Central memory CD4-positive, alpha-beta T cell (primary cell): ENCODE measurements at places on chromosomes 16 and 17.

DNA sequence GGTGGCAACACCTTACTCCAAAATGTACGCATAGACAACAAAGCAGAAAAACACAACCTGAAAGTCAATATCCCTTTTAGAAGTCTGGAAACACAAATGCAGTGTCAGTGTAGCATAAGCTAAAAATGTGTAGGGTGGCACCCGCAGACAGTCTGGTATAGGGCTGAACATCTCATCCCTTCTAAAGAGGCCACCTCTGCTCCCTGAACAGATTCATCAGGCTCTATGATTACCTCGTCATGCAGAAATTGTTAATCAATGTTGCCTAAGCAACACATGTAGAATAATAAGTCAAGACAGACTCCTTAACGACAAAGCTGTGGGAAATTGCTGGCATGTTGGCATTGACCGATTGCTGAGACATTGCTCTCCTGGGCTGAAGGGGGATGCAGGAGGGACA is 33.3 kb upstream of the ERCC4 start:
- no peak for DNase-seq

DNA sequence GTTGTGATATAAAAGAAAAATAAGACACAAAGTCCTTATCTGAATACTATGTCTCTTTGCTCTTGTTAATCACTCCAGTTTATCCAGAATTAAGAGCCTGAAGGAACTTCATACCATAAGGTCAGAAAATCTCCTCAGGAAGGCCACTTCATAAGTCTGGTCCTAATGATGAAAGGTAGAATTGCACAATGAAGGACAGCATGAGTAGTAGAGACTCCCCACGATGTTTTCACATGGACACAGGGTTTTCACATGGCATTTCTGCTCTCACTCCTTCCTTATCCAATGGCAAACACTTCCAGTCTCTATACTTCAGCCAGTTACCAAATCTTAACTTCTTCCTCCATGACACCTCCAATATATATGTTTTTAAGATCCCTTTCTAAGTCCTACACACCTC is 10.2 kb upstream of the C17orf78 start:
- no peak for DNase-seq

DNA sequence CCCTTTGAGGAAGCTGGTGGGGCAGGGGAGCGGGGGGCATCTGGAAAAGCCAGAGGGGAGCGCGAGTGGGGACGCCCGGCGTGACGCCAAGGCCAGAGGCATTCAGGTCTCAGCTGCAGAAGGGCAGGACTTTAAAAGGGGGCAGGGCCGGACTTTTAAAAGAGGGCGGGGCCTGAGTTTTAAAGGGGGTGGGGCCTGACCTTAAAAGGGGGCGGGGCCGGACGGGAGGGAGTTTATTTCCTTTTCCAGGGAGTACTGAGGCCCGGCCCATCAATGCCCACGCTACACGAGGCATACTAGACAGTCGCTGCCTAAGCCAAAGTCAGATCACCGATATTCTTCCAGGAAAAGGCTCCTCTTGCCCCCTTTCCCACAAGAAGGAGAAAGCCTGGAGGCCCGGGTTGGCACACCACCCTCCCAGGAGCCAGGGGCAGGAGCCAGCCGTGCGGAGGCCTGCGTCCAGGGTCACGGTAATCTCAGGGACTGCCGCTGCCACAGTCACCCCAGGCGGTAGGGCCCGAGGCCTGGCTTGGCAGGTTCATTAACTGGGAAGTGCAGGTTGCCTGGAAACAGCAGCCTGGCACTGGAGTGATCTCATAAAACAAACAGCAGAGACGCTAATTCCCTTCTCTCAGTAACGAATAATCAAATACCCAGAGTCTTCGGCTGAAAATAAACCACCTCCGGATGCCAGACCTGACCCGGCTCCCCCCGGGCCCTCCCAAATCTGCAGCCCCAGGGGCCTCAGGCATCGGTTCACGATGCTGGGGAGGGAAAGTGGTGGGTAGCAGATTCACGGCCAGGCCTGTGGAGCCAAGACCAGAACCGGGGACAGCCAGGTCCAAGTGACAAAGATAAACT is 90.7 kb downstream of the TIMM22 start:
- DNase-seq: no peak

GRCh38 chr17:10724546-10725195 is 5.2 kb downstream of the TMEM220 start:
- no peak for DNase-seq

GRCh38 chr16:31439519-31439918 is 3.1 kb downstream of the ZNF843 start:
- no peak for DNase-seq

DNA sequence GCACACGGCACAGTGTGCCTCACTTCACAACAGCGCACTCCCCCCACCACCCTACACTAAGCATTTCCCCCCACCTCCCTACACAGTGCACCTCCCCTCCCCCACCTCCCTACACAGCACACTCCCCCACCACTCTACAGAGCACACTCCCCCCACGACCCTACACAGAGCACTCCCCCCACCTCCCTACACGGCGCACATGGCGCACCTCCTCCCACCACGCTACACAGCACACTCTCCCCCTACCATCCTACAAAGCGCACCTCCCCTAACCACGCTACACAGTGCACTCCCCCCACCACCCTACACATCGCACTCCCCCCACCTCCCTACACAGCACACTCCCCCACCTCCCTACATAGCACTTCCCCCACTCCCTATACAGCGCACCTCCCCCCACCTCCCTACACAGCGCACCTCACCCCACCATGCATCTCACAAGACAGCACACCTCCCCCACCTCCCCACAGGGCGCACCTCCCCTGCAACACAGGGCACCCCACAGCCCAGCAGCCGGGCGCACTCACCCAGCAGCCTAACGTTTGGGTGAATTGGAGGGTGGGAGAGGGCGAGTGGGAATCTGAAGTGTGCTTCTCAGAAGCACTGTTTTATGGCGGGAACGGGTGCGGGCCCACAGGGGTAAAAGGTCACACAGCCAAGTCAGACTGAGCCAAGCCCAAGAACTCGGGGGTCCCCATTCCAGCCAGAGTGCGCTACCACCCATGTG is 10.3 kb downstream of the KNOP1 start:
- no peak for DNase-seq

DNA sequence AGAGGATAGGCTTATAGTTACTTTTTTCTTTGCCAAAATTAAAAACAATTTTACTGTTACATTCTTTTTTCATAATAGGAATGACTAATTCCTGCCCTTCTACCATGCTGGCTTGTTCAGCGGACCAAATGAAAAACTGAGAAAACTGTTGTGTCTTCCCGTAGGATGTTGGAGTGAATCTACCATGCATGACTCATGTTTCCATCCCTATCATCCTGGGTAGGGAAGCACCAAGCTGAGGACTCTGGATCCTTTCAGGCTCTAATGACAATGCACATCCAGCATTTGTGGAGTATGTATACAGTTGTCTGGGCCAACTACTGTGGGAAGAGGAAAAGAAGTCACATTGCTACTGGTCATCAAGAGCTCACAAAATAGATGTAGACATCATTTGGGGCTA is 41.1 kb upstream of the DHX8 start:
- no peak for DNase-seq

- DNase-seq: no peak
Measured at GRCh38 chr16:86879268-86879667, 300.9 kb downstream of the FOXL1 start.

DNA sequence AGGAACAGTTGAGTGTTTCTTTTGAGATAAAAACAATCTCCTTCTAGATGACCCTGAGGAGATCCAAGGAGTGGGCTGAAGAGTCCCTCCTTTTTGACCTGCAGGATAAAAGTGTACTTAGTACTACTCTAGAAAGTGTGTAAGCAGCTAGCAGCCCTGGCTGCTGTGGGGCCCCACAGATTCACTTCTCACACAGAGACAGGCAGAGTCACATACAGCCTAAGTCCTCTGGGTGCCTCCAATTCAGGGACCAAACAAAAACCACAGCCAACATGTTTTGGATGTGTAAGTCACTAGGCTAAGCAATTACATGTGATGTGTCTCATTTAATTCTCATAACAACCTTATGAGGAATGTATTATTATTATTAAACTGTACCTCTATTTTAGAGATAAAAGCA is 97.1 kb downstream of the TMEM100 start:
- DNase-seq: no peak

DNA sequence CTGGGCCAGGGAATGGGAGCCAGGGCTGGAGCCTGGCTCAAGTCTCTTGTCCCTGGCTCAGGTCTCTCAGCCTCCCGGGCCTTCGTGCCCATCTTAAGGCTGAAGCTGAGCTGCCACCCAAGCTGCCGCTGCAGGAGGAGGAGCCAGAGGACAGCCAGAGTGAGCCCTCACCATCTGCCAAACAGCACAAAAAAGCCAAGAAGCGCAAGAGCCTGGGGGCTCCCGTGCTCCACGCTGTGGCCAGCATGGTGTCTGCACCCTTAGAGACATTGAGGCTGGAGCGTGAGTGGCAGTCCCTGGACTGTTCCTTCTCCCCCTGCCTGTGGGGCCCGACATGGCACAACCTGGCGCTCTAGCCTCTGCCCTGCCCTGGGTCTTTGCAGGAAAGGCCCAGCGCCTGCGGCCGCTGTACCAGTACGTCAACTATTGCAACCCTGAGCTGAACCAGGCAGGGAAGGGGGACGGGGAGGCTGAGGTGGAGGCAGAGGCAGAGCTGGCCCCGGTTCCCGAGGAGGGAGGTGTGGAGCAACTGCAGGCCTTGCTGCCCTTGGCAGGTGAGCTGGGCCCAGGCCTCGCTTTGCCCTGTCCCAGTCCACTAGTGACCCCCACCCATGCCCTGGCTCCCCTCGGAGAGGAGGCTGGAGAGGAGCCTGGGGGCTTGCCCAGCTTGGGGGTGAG is 1.3 kb downstream of the C16orf86 start:
- peak; percentile 83 for DNase-seq

GRCh38 chr17:71725811-71726210 is 395.0 kb upstream of the SOX9 start:
- DNase-seq: no peak

DNA sequence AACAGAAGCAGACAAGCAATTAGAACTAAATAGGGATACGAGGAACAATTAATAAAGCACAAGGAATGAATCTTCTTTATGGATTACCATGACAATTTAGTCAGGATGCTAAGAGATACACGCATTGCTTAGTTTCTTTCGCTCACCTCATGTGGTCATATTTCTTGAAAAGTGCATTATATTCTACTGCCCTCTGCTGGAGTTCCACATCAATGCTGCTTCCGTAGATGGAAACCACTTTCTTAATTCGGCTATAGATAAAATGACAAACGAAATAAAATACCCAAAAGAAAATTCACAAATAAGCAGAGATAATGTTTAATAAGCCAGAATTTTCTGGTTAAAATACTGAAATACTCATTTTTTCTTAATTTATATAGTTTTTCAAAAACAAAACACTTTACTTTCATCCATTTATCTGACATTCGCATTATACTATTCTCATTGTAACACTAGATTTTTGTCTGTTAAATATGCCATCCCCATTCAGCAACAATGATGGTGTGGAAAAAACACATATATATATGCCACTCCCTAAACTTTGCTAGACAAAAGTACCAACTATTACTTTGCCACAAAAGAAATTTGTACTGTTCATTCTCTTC is 22.0 kb upstream of the PHLPP2 start:
- DNase-seq: peak; percentile 31

GRCh38 chr16:2183671-2184070 is 12.7 kb downstream of the CASKIN1 start:
- DNase-seq: no peak

DNA sequence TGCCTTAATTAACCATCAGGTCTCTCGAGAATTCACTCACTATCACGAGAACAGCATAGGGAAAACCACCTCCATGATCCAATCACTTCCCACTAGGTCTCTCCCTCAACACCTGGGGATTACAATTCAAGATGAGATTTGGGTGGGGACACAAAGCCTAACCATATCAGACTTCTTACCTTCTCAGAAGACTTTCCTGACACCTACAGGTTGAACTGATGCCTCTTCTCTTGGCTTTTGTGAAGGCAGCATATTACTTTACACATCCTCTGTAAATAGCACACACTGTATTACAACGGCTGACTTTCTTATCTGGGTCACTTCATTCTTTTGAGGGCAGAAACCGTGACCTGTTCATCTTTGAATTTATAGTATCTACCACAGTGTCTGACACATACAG is 23.6 kb downstream of the BMERB1 start:
- DNase-seq: no peak

DNA sequence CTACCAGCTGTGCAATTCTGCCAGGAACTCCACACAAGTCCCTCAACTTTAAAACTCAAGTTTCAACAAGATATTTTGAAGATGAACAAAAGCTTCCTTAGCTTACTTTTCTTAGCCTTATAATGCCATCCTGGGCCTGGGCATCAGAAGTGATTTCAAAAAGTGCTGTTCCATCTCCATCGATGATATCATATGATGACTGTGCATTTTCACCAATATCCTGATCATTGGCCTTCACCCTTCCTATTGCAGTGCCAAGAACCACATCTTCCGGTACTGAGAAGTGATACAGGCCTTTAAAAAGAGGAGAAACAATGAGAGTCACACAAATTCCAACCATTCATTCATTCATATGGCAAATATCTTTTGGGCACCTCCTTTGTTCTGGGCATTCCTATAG is 215.4 kb downstream of the CDH8 start:
- no peak for DNase-seq
